ENCODE measurements at places on chromosomes 13 and 19.
A peak's percentile ranks its signal among the peaks of the same experiment; 100 is the strongest.

- no peak for DNase-seq
Observed at GRCh38 chr13:106919133-106919532, 351.2 kb upstream of the ARGLU1 start.

GRCh38 chr13:20140487-20140886, 20.4 kb downstream of the GJA3 start:
- DNase-seq: no peak

DNA sequence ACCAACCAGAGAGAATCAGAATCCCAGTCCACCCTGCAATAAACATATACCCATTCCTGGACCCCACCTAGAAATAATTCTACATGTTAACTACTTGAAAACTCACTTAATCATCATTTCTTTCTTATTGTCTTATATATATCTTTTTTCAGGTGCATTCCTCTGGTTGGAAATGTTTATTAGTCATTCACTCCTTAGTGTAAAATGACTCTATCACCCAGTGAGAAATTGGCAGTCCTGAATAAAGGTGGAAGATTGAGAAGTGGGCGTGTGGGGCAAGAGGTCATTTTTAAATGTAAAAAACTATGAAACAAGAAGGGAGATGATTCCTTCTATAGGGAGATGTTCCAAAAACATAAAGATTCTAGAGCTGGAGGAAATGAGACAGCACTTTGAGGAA, 101.2 kb upstream of the MBNL2 start:
- no peak for DNase-seq

- DNase-seq: no peak
Observed at GRCh38 chr13:34747507-34747906, 194.6 kb upstream of the NBEA start.

DNA sequence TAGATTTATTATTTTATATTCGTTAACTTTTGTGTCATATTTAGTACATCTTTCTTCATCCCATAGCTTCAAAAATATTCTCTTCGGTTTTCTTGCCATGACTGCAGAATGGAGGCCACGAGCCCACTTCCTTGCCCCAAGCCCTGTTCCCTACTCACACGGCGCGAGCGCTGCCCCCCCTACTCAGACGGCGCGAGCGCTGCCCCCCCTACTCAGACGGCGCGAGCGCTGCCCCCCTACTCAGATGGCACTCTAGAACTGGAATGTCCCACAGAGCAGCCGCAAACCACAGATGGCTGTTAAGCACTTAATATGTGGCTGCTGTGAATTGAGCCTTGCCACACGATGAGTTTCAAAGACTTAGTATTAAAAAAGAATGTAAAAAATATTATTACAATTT, 102.2 kb upstream of the PEG3 start:
- no peak for DNase-seq

GRCh38 chr19:58560921-58561320, 2.5 kb upstream of the UBE2M start:
- DNase-seq: no peak

DNA sequence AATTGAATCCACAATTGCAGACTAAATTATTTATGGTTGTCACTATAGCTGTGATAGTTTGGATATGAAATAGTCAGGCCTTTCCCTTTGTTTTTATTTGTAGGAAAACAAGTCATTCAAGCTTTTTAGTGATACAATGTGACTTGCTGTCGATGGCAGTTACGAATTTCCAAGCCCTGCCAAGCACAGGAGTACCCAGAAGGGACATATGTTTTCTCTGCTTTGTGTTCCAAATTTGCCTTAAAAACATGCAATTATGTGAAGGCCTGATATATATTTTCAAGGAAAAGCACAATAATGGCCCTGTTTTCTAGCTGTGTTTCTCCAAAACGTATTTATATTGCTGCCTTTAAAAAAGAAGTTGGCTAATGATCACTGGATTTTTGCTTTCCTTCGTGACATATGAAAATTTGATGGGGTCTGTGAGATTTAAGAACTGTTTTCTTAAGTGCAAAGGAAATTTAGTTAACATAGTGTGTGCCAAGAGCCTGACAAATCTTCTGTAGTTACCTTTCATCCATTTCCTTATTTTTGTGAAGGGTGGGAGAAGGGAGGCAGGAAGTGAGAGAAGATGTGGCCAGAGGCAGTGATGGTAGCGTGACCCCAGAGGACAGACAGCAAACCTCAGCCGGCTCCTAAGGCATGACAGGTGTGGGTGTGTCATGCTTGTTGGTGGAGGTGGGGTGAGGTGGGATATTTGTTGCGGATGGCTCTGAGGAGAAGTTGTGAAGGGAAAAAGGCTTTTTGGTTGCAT, 79.6 kb downstream of the TEX26 start:
- DNase-seq: no peak

DNA sequence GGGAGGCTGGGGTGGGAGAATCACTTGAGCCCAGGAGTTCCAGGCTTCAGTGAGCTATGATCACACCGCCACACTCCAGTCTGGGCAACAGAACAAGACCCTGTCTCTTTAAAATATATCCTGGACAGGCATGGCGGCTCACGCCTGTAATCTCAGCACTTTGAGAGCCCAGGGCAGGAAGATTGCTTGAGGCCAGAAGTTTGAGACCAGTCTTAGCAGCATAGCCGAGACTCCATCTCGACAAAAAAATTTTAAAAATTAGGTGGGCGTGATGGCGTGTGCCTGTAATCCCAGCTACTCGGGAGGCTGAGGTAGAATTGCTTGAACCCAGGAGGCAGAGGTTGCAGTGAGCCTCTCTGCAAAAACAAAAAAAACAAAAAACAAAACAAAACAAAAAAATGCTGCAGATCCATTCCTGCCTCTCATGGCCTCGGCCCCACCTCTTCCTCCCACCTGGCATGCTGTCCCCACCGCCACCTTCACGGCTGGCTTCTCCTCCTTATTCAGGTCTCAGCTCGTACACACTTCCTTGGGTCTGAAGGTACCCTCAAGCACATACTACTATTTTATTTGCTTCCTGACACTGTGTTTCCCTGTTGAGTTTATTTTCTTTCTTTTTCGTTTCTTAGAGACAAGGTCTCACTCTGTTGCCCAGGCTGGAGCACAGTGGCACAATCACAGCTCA, 5.3 kb downstream of the RFX1 start:
- no peak for DNase-seq

DNA sequence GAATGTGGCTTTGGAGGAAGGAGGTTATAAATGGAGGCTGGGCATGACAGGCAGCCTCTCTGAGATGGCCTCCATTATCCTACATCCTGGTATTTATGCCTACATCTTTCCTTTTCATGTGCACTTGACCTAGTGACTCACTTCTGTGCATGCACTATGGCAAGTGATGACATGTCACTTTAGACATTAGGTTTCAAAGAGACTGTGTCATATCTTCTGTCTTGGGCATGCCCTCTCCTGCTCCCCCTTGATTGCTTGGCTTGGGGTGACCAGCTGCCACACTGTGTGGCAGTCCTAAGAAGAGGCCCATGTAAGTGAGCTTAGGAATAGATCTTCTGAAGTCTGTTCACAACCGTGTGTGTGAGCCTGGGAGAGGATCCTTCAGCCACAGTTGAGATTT, 472.8 kb downstream of the FGF9 start:
- DNase-seq: no peak

- DNase-seq: no peak
Observed at GRCh38 chr19:6374161-6374709, 1.5 kb downstream of the PSPN start.

GRCh38 chr19:34350161-34350561, 14.8 kb upstream of the GPI start:
- peak; percentile 93 for DNase-seq

GRCh38 chr13:71866335-71867130, 471 bp downstream of the DACH1 start:
- DNase-seq: peak; percentile 10

- DNase-seq: no peak
Observed at GRCh38 chr19:33446330-33447293, 73.1 kb downstream of the CEBPG start.

GRCh38 chr13:35926859-35927530, 204.2 kb downstream of the DCLK1 start:
- no peak for DNase-seq

DNA sequence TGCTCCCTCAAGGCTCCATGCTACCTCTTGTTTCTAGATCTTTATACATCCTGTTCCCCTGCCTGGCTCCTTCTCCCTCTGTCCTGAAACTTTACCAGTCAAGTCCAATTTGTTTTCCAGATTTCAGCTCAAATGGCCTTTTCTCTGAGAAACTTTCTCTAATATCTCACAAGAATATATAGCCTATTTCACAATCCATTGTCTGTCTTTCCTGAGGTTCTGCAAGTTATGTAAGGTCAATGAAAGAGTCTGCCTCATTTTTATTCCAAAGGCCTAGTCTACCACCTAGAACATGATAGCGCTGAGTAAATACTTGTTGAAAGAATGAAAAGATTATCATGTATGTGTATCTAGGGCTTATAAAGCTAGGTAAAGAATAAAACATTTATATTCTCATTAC, 348.8 kb downstream of the SPRY2 start:
- no peak for DNase-seq

DNA sequence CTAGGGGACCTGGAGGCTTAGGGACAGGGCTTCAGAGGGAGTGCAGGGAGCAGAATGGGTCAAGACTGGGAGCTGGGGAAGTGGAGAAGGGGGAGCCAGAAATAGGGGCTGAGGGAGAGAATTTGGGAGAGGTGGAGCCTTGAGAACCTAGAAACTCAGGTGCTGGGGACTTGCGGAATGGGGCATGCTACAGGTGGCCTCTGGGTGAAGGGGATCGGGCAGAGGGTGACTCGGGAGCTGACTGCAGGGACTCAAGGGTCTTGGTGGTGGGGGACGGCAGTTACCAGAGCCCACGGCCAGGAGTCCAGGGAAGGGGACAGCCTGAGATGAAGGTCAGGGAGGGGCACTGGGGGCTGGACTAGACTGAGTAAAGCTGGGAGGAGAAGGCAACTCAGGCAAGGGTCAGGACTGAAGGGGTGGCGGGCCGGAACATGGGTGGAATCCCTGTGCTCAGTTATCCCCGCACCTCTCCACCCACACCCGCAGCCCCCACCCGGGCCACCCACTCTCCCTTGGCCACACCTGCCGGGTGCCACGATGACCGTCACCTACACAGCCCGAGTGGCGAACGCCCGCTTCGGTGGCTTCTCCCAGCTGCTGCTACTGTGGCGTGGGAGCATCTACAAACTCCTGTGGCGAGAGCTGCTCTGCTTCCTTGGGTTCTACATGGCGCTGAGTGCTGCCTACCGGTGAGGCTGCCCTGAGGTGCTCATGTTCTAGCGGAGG, 628 bp downstream of the BEST2 start:
- DNase-seq: no peak

DNA sequence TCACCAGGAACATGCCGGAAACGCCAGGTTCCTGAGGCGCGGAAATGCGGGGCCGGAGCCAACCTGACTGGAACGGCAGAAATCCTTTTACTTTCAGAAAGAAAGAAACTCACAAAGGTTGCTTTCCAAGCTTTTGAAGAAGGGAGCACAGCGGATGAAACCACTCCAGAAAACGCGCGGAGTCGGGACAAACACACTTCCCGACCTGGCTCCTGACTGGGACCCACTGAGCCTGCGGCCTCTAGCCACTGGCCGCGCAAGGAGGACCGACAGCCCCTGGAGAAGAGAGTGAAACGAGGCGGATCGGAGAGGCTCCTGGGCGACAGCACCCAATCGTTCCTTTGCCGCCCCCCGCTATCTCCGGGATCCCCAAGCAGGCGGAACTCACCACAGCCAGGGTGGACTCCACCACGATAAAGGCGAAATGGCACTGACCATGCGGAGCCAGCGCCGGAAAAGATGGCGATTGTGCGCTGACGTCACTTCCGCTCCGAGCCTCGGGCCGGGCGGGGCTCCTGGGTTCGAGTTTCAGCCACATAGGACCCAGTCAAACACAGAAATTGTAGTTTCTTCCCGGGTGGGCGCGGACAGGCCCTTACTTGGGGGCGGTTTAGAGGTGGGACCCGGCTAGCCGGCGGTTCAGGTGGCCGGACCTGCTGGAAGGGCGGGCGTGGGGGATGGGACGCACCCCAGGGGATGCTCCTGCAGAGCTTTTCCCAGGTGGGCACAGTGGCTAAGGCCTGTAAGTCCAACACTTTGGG, at the start of gene ZNF121:
TSS of gene ZNF121 (minus strand) at position 432 of the 761 bp plus-strand sequence. CDS start 16,407 bp downstream, outside the sequence.
- peak; percentile 88 for DNase-seq

DNA sequence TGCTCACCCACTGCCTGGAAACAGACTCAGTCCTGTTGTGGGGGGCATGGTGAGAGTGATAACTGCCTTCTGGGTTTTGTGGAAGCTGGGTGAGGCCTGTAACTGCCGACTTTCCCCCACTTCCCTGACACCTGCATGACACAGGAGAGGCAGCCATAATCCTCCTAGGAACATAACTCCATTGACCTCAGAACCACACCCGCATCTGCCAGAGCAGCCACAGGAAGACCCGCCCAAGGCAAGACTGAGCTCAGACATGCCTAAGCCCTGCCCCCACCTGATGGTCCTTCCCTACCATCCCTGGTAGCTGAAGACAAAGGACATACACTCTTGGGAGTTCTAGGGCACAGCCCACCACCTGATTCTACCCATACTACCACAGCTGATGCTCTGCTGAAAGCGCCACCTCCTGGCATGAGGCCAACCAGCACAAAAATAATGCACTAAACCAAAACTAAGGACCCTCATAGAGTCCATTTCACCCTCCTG, 326.7 kb downstream of the RBM26 start:
- DNase-seq: no peak

GRCh38 chr19:41934849-41935374, 6.7 kb upstream of the ERFL start:
- DNase-seq: peak; percentile 76

DNA sequence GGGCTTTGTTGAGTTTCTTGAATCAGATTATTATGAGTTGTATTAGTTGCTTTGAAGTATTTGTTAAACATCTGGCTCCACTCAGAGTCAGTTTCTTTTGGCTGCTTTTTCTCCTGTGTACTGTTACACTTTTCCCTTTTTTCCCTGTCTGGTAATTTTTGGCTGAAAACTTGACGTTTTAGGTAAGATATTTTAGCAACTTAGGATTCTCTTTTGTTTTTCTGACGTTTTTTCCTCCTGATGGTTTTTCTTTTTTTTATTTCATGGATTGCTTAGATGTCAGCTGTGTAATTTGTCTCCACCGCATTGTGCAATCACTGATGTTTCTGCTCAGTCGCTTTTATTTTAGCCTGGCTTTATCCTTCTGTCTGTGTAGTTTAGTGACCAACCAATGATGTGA, 20.7 kb downstream of the RFC3 start:
- no peak for DNase-seq

DNA sequence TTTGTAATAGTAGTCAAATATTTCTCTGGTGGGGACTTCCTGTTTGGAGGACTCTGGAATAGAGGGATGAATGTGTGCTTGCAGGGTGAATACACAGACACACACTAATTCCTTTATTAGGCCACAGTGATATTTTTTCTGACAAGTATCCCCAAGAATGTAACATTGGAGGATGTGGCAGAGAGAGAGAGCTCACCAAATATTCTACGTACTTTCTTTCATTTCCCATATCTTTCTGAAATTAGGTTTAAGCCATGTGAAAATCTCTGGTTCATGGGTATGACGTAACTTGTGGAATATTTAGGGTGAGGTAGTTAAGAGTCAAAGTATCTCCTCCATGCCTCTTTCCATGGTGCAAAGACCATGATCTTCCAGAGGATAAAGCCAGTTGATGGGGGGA, 463.4 kb downstream of the DIAPH3 start:
- no peak for DNase-seq

All from activated CD4-positive, alpha-beta T cell treated with anti-CD3 and anti-CD28 coated beads, Interleukin-10, Interleukin-2, amounts not matched to agents 100 ng/mL and 50 ng/mL, durations not matched to agents 16 hours and 8 hours (primary cell).